ENCODE measurements at places on chromosomes 7 and 10. TPM values are rescaled to one million over a fixed set of nuclear protein-coding genes. Genes with fewer than 3 reads are reported as not detected.
A peak's percentile ranks its signal among the peaks of the same experiment; 100 is the strongest.

GRCh38 chr7:106273009-106273668 lies 11.6 kb downstream of the NAMPT start:
- no peak for DNase-seq

DNA sequence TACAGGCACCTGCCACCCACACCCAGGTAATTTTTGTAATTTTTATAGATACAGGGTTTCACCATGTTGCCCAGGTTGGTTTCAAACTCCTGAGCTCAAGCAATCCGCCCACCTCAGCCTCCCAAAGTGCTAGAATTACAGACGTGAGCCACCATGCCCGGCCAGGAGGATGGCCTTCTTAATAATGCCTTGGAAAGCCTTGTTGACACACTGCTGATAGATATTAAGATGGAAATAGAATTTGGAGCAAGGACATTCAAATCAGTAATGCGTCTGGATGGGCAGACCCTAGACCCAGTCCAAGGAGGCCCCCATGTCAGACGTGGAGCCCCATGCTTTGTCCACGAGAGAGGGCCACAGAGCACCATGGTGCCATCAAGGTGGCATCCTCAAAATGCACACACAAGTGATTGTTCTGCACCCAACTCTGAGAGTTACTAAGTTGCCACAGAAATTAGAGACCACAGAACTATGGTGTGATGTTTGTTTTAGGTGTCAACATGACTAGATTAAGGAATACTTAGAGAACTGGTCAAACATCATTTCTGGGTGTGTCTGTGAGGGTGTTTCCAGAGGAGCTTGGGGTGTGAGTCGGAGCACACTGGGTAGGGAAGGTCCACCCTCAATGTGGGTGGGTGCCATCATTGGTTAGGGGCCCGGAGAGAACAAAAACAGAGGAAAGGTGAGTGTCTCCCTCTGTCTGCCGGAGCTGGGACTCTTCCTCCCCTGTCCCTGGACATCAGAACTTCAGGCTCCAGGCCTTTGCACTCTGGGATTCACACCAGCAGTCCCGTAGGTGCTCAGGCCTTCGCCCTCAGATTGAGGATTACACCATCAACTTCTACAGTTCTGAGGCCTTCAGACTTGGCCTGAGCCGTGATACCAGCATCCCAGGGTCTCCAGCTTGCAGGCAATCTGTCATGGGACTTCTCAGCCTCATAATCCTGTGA lies 34.5 kb downstream of the EBF3 start:
- DNase-seq, result no peak

GRCh38 chr10:91552274-91553095 lies 80.4 kb downstream of the PPP1R3C start:
- no peak for DNase-seq

- DNase-seq, result peak; percentile 65
These were observed at the start of gene TET1 for GRCh38 chr10:68560186-68560942. Gene TET1 (plus strand): TSS chr10:68560337. CDS start chr10:68572339, 12,002 bp downstream.

GRCh38 chr10:100687143-100688003 lies 58.0 kb upstream of the PAX2 start:
- no peak for DNase-seq

AGAP6 gene
- 15.7 TPM for total RNA-seq

DNA sequence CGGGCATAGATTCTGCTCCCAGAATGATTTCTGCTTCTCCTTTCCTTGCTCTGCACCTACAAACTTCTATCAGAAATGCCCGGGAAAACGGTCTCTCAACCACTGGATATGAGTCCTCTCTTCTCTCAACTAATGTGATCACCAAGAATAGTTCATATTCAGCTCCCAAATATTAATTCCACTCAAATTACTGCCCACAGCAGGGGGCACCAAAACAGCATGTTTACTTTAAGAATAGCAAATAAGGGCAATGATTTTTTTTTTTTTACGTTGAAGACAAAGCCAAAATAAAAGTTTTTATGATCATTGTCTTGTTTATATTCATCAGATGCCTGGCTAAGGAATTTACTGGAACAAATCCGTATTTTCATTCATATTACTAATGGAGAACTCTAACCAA lies 94.9 kb upstream of the PRSS1 start:
- DNase-seq, result no peak

ZNF277 gene
- 31.0 TPM for total RNA-seq

PAX4 gene
- not detected for total RNA-seq

NRG3 gene
- total RNA-seq, result 2.3 TPM

SGCE gene
- 74.1 TPM for total RNA-seq

PSD gene
- total RNA-seq, result 3.5 TPM

GRCh38 chr7:134730411-134730829 lies 49.0 kb upstream of the CALD1 start:
- no peak for DNase-seq

GRCh38 chr7:46786995-46787394 lies 794.9 kb downstream of the TNS3 start:
- no peak for DNase-seq

DNA sequence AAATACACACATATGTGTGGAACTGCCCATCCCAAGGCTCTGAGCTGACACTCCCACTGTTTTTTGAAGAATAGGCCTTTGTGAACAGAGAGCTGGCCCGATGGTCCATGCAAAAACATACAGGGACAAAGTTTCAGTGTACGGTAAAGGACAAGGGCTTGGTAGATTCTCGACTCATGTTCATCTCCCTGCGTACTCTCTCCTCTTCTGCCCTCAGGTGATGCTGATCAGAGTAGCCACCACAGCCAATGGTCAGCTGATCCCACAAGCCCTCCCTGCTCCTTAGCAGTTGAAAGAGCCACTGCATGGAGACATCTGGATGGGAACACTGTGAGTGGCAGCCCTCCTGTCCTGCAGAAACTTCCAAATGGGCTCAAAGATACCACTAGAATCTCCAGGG lies 23.1 kb upstream of the C10orf71 start:
- DNase-seq, result no peak

UNCX gene
- not detected for total RNA-seq

GPAM gene
- 34.0 TPM for total RNA-seq

DNA sequence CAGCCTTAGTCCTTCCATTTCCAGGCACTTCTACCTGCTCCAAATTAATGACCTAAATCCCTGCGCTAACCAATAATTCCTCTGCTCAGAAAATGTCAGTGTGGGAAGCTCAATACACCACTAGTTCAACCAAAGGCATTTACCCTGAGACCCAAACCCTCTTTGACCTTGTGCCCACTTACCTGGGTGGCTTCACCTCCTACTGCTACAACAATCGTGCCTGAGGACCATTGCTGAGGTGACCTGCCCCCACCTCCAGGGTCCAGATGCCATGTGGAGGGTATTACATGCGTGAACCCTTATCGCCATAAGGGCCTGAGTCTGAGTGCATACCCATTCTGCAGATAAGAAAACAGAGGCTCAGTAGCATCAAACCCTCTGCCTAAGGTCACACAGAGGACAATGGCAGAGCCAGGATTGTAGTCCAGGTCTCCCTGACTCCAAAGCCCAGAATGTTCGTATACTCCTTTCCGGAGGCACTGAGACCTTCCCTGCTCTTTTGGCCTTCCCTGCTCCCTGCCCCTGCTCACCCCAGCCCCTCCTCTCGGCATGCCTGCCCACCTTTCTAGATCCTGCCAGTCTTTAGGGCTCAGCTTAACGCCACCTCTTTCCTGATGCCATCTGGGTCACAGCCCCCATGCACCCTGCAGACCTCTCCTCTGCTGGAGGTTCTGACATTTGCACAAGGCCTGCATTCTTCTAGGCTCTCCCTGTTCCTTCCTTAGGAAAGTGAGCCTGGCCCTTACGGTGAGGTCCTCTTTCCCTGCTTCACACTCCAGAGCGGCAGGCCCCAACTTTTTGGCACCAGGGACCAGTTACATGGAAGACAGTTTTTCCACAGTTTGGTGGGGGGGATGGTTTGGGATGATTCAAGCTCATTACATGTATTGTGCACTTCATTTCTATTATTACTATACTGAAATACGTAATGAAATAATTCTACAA lies 94.9 kb downstream of the CHST15 start:
- peak; percentile 40 for DNase-seq

GIMAP6 gene
- total RNA-seq, result 61.7 TPM

DNA sequence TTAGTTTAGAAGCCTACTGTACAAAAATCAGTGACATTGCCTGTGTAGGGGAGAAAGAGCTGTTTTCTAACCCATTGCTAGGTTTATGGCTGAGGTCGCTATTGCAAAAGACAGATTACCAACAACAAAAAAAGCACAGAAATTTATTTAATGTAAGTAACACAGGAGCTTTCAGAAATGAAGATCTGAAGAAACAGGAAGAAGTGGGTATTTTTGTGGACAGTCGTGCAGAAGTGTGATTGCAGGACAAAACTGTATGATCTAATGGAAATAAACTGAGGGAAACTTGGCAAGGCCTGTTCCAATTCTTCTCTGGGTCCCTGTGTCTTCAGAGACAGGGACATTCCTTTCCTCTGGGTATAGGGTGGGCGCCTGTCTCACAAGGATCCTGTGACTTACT lies 87.4 kb downstream of the APBB1IP start:
- DNase-seq, result no peak

DNA sequence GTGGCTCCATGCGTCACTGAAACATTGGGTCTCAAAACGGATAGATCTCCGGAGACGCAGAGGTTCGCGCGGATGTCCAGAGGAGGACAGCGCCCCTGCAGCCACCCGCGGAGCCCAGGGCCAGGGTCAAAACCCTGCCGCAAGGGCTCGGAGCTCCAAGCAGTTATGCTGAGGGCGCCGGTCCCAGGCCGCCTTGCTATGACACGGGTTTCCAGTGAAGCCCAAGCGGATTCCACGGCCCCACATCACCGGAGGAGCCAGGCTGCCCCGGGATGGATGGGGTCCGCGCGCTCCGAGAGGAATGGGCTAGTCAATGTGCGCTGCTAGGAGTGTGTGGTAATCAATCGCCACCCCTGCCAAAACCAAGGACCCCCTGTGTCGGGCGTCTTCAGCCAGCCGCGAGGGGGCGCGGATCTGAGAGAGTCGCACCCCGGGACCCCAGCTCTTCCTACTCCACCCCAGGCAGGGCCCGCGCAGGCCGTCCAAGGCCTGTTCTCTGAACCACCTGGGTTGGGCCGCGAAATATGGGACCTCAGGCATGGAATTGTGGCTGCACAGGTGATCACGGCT lies 5.6 kb upstream of the EMX2 start:
- no peak for DNase-seq
